Right atrium auricular region (tissue), 2 donors: ENCODE measurements at places on chromosomes 4 and X. TPM values are rescaled to one million over a fixed set of nuclear protein-coding genes. Genes with fewer than 3 reads are reported as not detected.

Gene TLL1
- 4.4 TPM for total RNA-seq

Gene INTS12
- total RNA-seq: 22.7 TPM

Gene TEC
- 1.1 TPM for total RNA-seq

Gene SMIM31
- not detected for total RNA-seq

Gene GAK
- 52.2 TPM for total RNA-seq

Gene CXXC4
- 4.1 TPM for total RNA-seq

Gene FRAS1
- total RNA-seq: 12.9 TPM
